PC-9 (cell line): ENCODE measurements at places on chromosomes 2 and 18. TPM values are rescaled to one million over a fixed set of nuclear protein-coding genes. Genes with fewer than 3 reads are reported as not detected.
A peak's percentile ranks its signal among the peaks of the same experiment; 100 is the strongest.

SLC19A3 gene
- 4.3 and 4.5 TPM in 2 replicates for total RNA-seq

UGT1A10 gene
- not detected in 2 replicates for total RNA-seq

SLC40A1 gene
- total RNA-seq = 8.0 and 8.2 TPM in 2 replicates

HOXD4 gene
- not detected in 2 replicates for total RNA-seq

HES6 gene
- total RNA-seq = 8.4 and 14.3 TPM in 2 replicates

ALPP gene
- total RNA-seq = 47.5 and 57.8 TPM in 2 replicates

UBE2E3 gene
- 139 and 180 TPM in 2 replicates for total RNA-seq

GGCX gene
- total RNA-seq = 30.2 and 30.6 TPM in 2 replicates

GRCh38 chr2:239778861-239779558, 246.1 kb downstream of the NDUFA10 start:
- no peaks in the 10 kb centered on the region for H3K4me1 ChIP-seq
- no peak overlapping the region for H3K4me3 ChIP-seq
- no peaks in the 10 kb centered on the region for H3K36me3 ChIP-seq
- H3K27me3 ChIP-seq = peaks cover 92% of the 10 kb centered on the region
- no peak overlapping the region for H3K27ac ChIP-seq
- DNase-seq = no peak

- DNase-seq = no peak
- H3K27ac ChIP-seq = no peak overlapping the region
- H3K36me3 ChIP-seq = no peaks in the 10 kb centered on the region
- no peak overlapping the region for H3K4me3 ChIP-seq
- H3K4me1 ChIP-seq = no peaks in the 10 kb centered on the region
- H3K27me3 ChIP-seq = no peaks in the 10 kb centered on the region
Observed at GRCh38 chr2:224722250-224722649, 6.1 kb upstream of the CCDC195 start.

DNA sequence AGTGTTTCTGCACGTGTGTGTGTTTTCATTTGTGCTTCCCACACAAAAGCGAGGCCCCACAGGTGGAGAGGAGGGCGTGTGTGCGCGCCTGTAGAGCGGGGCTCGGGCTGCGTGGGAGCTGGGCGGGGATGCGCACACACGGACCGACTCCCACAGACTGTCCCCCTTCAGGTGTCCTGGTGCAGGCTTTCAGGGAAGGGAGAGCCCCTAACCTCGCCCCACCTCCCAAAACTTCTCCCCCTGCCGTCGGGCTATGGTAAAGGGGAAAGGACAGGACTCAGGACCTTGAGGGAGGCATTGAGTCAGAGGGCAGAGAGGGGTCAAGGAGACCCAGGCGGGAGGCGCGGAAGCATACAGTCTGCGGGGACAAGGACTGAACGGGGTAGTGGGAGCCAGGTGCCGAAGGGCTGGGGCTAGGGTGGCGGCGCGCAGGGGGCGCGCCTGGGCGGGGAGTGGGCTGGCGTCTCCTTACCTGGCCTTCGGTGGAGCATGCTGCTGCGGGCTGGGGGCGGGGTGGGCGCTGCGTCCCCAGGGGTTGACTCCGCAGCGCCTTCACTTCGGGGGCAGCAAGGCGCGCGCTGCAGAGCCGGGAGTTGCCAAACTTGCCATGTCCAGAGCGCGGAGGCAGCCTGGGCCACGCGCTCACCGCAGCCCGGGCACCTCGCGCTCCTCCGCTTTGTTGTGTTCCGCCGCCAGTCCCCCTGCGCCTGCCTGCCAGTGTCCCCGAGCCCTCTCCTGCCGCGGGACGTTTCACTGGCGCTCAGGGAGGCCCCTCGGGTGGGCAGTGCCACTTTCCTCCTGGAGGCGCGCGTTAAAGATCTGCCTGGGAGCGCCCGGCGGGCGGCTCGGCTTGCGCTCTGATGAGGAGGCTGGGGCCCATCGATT, 302.0 kb downstream of the NCKAP5 start:
- H3K27me3 ChIP-seq = peaks cover 13% of the 10 kb centered on the region; the same call in 1 of the 2 replicates
- H3K4me3 ChIP-seq = no peak overlapping the region
- no peaks in the 10 kb centered on the region for H3K36me3 ChIP-seq

GRCh38 chr18:59961070-59961469, 61.3 kb downstream of the PMAIP1 start:
- no peak overlapping the region for H3K4me3 ChIP-seq
- H3K36me3 ChIP-seq = no peaks in the 10 kb centered on the region
- no peak overlapping the region for H3K27ac ChIP-seq
- no peaks in the 10 kb centered on the region for H3K27me3 ChIP-seq
- no peak for DNase-seq

- no peak overlapping the region for H3K4me3 ChIP-seq
- no peaks in the 10 kb centered on the region for H3K27me3 ChIP-seq
Observed at GRCh38 chr2:67792681-67793091, 270.1 kb downstream of the C1D start.

DNA sequence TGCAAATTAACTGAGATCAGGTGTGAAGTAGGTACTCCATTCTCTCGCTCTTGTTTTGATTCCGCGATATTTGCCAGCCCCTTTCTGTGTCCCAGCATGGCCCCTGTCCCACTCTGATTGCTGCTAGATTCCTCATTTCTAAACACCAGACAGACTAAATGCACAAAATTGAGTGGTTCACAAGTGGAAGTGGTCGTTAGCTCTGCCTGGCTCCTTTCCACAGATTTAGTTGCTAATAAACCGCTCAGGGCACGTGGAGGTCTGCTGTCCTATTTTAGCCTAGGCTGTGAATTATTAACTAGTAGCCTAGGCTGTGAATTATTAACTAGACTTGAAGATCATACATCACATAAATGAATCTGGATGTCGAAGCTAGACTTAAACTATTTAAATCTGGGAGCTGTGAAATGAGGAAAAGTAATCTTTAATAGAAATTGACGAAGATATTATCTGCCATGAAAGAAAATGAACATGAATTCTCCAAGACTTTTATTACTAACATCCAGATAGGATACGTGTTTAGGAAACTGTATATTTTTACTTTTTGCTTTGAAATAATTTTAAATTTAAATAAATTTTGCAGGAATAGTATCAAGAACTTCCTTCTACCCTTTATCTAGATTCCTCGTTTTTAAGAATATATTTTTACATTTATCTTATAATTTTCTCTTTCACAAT, 3.7 kb downstream of the IL1RL2 start:
- no peak for DNase-seq
- H3K4me1 ChIP-seq = peaks cover 15% of the 10 kb centered on the region
- no peak overlapping the region for H3K4me3 ChIP-seq
- H3K27ac ChIP-seq = no peak overlapping the region

DNA sequence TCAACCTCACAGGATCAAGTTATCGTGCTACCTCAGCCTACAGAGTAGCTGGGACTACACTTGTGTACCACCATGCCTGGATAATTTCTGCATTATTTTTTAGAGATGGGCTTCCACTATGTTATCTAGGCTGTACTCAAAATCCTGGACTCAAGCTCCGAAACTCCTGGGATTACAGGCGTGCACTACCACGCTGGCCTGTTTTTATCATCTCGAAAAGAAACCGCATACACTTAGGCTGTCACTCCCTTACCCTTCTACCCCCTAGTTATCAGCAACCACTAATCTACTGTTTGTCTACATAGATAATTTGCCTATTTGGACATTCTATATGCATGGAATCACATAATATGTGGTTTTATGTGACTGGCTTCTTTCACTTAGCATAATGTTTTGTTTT, 8.5 kb upstream of the PUM2 start:
- no peaks in the 10 kb centered on the region for H3K27me3 ChIP-seq
- H3K36me3 ChIP-seq = no peaks in the 10 kb centered on the region
- peaks cover 2% of the 10 kb centered on the region; the same call in 1 of the 2 replicates for H3K4me1 ChIP-seq
- no peak for DNase-seq

GRCh38 chr2:16142383-16143361, 202.3 kb downstream of the MYCN start:
- no peak overlapping the region for H3K27ac ChIP-seq
- no peaks in the 10 kb centered on the region for H3K36me3 ChIP-seq
- H3K4me1 ChIP-seq = no peaks in the 10 kb centered on the region
- peaks cover 4% of the 10 kb centered on the region; the same call in 1 of the 2 replicates for H3K27me3 ChIP-seq
- H3K4me3 ChIP-seq = no peak overlapping the region

DNA sequence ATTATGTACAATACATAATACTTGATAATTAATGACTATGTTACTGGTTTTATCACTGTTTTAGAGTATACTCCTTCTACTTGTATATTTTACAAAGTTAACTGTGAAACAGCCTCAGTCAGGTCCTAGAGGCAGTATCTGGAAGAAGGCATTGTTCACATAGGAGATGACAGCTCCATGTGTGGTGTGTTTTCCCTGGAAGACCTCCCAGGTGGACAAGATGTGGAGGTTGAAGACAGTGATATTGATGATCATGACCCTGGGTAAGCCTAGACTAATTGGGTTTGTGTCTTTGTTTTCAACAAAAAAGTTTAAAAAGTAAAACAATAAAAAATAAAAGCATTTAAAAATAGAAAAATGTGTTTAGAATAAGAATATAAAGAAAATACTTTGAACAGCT, 96.4 kb downstream of the TRIB2 start:
- no peaks in the 10 kb centered on the region for H3K36me3 ChIP-seq
- DNase-seq = no peak
- H3K4me3 ChIP-seq = no peak overlapping the region
- peaks cover 10% of the 10 kb centered on the region; the same call in 1 of the 2 replicates for H3K4me1 ChIP-seq
- no peaks in the 10 kb centered on the region for H3K27me3 ChIP-seq
- no peak overlapping the region for H3K27ac ChIP-seq

DNA sequence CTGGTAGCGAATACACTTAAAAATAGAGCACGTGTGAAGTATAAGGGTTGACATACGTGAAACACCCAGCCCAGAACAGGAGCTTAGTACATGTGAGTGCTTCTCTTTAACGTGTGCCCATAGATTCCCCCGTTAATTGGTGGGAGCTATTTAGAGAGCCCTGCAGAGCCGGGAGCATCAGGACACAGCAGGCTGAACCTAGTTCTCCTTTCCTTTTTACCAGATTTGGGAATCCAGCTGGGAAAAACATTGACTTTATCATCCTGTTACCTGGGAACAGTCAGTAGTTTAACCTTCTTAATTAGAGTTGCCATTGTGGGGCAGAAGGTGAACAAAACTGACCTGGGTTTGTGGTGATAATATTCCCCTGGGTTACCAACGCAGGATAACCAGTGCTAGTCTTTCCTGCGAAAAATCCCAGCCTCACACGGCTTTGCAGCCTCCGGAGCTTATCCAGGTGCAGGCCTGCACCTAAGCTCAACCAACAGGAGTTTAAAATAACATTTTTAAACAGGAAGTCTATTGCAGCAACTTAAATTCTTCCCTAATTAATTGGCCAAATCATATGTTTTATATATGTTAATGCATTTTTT, 78.1 kb upstream of the SPTBN1 start:
- H3K27me3 ChIP-seq = no peaks in the 10 kb centered on the region
- DNase-seq = no peak
- H3K36me3 ChIP-seq = no peaks in the 10 kb centered on the region

- H3K27ac ChIP-seq = no peak overlapping the region
- H3K36me3 ChIP-seq = no peaks in the 10 kb centered on the region
- H3K4me3 ChIP-seq = no peak overlapping the region
- DNase-seq = no peak
- H3K4me1 ChIP-seq = no peaks in the 10 kb centered on the region
- H3K27me3 ChIP-seq = no peaks in the 10 kb centered on the region
Observed at GRCh38 chr2:205765151-205765550, 82.8 kb downstream of the NRP2 start.

DNA sequence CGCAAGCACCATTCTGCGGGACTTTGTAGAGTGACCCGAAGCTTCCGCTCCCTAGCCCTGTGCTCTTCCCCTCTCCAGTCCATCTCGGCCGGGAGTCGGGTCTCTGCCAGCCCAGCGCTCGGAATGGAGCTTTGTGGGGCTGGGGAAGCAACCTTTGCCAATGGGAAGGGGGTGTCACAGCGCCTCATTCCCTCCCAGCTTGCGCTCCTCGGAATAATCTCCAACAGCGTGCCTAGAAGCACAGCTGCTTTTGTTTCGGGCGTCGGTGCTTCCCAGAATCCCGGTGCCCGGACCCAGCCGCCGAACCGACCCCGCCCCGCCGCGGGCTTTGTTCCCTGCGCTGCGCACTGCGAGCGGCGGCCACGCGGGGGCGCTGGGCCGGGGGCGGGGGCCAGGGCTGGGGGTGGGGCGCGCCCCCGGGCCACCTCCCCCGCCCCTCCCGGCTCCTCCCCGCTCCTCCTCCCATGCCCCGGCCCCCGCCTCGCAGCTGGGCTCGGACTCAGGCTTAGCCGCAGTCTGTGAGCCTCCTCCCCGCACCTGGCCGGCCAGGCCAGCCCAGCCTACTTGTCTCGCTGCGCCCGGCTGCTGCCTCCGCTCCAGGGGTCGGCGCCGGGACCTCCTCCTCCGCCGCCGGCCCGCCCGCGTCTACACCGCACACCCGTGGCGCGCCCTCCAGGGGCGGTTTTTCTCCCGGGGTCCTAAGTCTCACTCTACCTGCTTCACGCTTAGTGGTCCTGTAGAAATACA, 77.7 kb upstream of the SMAD2 start:
- H3K4me1 ChIP-seq = peaks cover 29% of the 10 kb centered on the region
- H3K27me3 ChIP-seq = no peaks in the 10 kb centered on the region
- H3K36me3 ChIP-seq = no peaks in the 10 kb centered on the region
- no peak overlapping the region for H3K27ac ChIP-seq
- H3K4me3 ChIP-seq = peak overlapping the region; percentile 97

- no peak overlapping the region for H3K27ac ChIP-seq
- H3K4me3 ChIP-seq = no peak overlapping the region
- no peak for DNase-seq
- H3K36me3 ChIP-seq = no peaks in the 10 kb centered on the region; the same call in 1 of the 2 replicates
- no peaks in the 10 kb centered on the region for H3K4me1 ChIP-seq
Observed at GRCh38 chr2:232318169-232318855, 60.2 kb upstream of the ALPP start.

GRCh38 chr2:233917116-233917515, at the start of gene TRPM8:
Gene TRPM8, plus strand, starts transcription at chr2:233917373. Its CDS starts 9,165 bp downstream, at chr2:233926538.
- no peak within 1 kb of the TSS for H3K4me3 ChIP-seq
- DNase-seq = no peak
- H3K4me1 ChIP-seq = no peaks in the 10 kb centered on the region
- H3K27ac ChIP-seq = no peak within 1 kb of the TSS

- no peaks in the 10 kb centered on the region for H3K36me3 ChIP-seq
- DNase-seq = no peak
- no peaks in the 10 kb centered on the region for H3K27me3 ChIP-seq
- no peak overlapping the region for H3K27ac ChIP-seq
- H3K4me3 ChIP-seq = no peak overlapping the region
Observed at GRCh38 chr2:166011660-166012059, 58.1 kb upstream of the TTC21B start.

DNA sequence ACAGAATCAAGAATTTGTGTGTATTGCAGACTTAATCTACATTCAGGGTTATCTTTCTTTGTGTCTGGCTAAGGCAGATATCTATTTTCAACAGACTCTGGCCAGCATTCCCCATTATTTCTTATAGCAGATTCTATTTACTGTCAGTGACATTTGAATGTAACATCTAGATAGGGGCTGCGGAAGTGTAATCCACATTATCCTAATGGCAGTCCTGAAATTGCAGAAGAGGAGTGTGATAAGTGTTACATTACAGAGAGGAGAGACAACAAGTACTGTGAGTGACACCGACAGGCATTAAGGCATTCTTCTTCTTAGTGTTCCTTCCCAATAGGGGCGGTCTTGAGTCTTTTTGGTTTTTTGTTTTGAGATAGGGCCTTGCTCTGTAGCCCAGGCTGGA, 598.2 kb upstream of the NXPH2 start:
- H3K4me3 ChIP-seq = no peak overlapping the region
- H3K4me1 ChIP-seq = no peaks in the 10 kb centered on the region
- no peak for DNase-seq
- H3K27me3 ChIP-seq = no peaks in the 10 kb centered on the region
- no peaks in the 10 kb centered on the region for H3K36me3 ChIP-seq
